ENCODE measurements at places on chromosomes 12 and 14. TPM values are rescaled to one million over a fixed set of nuclear protein-coding genes. Genes with fewer than 3 reads are reported as not detected.
A peak's percentile ranks its signal among the peaks of the same experiment; 100 is the strongest.

The CHMP4A gene
- 61.5 TPM for total RNA-seq

DNA sequence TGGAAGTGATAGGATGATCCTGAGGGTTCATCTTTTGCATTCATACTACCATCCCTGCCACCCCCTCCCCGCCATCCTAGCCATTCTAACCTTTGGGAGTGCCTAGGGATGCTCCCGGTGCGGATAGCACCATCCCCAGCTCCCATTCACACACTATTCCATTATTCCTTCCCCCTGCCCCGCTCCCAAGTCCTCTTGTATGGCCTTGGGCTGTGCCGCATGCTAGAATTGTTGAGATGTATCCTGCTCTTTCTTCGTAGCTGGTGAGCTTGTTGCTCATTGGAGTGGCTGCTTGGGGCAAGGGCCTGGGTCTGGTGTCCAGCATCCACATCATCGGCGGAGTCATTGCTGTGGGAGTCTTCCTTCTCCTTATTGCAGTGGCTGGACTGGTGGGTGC lies 644 bp downstream of the TSPAN31 start:
- no peak for DNase-seq
- H3K4me3 ChIP-seq = peak overlapping the region; percentile 68
- no peaks in the 10 kb centered on the region for H3K36me3 ChIP-seq
- H3K27me3 ChIP-seq = peaks cover 2% of the 10 kb centered on the region

DNA sequence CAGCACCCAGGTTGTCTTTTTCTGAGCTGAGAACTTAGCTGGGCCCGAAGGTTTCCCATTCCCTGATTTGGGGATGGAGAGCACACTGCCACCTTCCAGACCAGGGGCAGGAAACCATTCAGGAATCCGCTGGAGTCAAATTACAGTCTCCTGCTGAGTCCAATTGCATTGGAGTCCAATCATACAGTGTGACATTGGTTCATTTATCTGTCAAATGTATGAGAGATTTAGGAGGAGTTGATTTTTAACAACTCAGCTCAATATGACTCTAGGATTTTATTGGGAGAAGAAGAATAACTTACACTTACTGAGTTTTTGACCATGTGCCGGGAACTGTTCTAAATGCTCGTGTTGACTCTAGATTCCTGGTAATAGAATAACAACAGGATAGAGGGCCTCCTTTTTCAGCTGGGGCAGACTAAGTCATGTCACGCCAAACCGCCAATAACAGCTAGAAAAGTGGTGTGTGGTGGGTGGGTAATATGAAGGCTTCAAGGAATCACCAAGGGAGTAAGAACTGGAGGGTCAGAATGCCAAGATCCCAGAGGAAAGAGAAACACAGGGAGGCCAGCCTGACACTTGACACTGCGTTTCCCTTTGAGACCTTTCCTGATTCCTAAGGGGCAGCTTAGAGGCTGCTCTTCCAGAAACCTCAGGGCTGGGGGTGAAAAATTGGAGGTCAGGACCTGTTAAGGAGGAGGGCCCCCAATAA lies 11.5 kb downstream of the SYNDIG1L start:
- H3K36me3 ChIP-seq = no peaks in the 10 kb centered on the region
- DNase-seq = no peak
- no peaks in the 10 kb centered on the region for H3K4me1 ChIP-seq
- H3K4me3 ChIP-seq = no peak overlapping the region

The LRP1-AS gene
- total RNA-seq = not detected

The SLC6A13 gene
- total RNA-seq = 0.85 TPM

The MANSC4 gene
- total RNA-seq = not detected

GRCh38 chr12:66272650-66273049 lies 29.6 kb upstream of the HELB start:
- DNase-seq = no peak
- no peaks in the 10 kb centered on the region for H3K27me3 ChIP-seq
